ENCODE measurements at places on chromosomes 13 and 19. TPM values are rescaled to one million over a fixed set of nuclear protein-coding genes. Genes with fewer than 3 reads are reported as not detected.

DNA sequence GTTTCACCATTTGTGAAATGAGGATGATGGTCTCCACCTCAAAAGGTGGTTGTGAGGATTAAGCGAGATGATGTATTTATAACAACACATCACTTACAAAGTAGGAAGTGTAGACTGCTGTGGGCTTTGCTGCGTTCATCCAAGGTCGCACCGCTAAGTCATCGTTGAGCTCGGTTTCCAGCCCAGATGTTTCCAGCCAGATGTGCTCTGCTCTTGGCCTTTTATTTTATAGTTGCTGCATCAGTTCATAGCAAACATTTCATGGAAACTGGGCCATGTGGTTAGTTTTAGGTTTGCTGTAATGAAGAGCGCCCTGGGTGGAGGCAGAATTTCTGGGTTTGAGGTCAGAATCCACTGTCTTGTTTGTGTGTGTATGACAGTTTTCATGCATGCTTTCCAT lies 76.5 kb upstream of the RNF113B start:
- DNase-seq, result no peak

- no peak for DNase-seq
These were observed 7.7 kb upstream of the MISP start for GRCh38 chr19:743168-743687.

GRCh38 chr19:35491836-35492360 lies 1.6 kb upstream of the KRTDAP start:
- no peak for DNase-seq

DNA sequence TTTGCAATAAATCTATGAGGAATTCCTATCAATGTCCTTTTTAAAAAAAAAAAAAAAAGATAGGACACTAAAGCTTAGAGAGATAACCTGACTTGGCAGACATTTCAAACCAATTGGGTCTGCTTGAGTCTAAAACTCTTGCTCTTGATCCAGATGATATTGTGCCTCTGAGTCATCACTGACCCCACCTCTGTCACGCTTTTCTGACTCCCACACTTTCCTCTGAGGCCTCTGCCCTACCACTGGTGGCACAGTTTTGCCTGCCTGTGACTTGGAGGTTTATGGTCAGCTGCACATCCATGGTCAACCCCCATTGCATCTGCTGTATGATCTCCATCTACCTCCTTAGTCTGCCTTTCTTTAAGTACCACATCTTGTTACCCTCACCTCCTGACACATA lies 328.7 kb downstream of the SPRY2 start:
- DNase-seq, result no peak

- DNase-seq, result no peak
These were observed 4.2 kb upstream of the PDX1 start for GRCh38 chr13:27915301-27916207.

DNA sequence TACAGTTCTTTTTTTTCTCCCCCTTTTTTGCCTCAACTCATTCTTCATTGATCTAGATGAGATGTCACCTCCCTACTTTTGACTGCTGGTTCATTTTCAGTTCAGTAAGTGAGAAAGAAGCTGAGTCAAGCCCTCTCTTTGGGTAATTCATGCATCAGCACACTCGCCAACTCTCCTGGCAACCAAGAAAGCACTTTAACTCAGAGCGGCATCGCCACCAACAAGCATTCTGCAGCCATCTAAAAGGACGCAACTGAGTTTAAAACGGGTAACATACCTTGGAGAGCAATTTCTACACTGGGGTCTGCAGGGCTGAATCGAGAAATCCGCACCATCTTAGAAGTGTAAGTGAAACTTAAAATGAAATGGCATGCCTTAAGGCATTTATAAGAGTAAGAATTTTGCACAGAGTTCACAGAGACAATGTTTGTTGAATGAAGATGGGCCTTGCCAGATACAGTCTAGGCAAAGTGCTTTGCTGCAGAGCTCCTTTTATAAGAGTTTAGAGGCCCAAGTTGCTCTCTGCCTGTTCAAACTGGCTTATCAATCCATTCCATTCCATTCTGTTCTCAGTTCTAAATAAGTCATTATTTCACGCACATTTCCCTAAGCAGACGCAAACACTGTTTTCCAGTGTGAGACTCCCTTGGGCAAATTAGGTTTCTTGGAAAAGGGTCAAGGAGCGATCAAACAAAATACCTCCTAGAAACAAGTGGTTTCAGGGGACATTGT lies 338.0 kb downstream of the ENOX1 start:
- no peak for DNase-seq

DNA sequence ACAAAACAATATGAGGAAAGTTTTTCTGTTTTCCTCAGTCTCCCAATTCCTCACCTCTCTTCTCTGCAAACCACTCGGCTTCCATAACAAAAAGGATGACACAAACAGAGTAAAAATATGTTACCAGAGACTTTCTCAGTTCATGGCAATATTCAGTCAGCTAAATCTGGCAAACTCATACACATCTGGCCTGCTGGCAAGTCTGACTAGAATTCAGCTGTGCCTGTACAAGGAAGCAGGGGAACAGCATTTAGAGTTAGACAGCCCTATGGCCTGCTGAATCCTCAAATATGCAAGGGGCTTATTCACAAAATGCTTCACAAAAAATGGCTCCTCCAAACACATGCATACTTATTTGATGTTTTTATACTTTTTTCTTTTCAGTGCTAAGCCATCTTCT lies 227.8 kb downstream of the ENOX1 start:
- DNase-seq, result no peak

GRCh38 chr13:73307481-73307880 lies 248.7 kb downstream of the KLF5 start:
- no peak for DNase-seq

DNA sequence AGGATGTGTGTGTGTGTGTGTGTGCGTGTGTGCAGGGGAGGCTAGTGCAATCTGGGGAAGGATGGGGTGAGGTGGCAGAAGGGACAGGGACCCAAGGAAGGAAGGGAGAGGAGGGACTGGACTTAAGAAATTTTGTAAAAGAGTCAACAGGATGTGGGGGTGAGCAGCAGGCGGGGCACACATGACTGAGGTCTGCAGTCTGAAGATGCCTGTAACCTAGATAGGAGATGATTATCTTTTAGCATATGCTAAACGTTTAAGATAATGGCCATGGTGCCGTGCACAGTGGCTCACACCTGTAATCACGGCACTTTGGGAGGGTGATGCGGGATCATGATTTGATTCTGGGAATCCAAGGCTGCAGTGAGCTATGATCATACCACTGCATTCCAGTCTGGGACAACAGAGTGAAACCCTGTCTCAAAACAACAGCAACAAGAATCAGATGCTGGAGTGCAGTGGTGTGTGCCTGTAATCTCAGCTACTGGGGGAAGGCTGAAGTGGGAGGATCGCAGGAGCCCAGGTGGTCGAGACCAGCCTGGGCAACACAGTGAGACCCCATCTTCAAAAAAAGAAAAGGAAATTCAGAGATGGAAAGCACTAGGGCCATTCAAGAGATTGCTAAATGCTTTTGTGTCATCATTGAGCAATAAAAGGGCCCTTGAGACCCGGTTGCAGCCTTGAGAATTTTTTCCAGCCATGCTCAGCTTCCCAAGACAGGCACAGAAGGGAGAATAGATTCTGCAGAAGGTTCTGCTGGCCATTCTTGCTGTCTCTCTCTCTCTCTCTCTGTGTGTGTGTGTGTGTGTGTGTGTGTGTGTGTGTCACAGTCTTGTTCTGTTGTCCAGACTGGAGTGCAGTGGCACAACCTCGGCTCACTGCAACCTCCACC lies 3.8 kb upstream of the ZNF414 start:
- no peak for DNase-seq

TEX29 gene
- 0.67 TPM for total RNA-seq
